ENCODE measurements at places on chromosomes 3 and 15. TPM values are rescaled to one million over a fixed set of nuclear protein-coding genes. Genes with fewer than 3 reads are reported as not detected.
A peak's percentile ranks its signal among the peaks of the same experiment; 100 is the strongest.

The SLC28A1 gene
- not detected for total RNA-seq

The SPTSSB gene
- not detected for total RNA-seq

The NANOGP8 gene
- not detected for total RNA-seq

The DNASE1L3 gene
- not detected for total RNA-seq

The C3orf49 gene
- total RNA-seq: not detected

DNA sequence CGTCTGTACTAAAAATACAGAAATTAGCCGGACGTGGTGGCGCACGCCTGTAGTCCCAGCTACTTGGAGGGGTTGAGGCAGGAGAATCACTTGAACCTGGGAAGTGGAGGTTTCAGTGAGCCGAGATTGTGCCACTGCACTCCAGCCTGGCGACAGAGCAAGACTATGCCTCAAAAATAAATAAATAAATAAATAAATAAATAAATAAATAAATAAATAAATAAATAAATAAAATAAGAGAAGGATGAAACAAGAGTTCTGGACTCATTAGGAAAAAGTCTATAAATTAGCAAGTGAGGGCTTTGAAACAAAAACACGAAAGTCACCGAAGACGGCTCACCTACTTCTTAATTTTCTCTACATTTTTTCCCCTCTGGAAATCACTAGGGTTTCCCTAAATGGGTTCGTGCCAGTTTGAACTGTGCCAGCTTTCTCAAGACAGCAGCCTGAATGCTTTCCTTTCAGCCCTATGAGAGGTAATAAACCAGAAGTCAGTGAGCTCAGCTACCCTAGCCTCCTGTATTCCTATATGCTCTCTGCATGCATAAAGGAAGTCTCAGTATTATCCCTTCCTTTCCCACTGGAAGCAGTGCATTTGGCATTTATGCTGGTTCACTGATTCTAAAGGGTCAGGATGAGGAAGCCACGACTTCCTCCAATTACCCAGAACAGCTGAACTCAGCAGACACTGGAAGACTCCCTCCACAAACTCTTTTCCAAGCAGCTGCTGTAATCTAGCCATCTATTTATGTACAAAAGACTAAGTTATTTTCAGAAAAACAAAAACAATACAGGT lies 266.9 kb downstream of the ZBBX start:
- DNase-seq: no peak

DNA sequence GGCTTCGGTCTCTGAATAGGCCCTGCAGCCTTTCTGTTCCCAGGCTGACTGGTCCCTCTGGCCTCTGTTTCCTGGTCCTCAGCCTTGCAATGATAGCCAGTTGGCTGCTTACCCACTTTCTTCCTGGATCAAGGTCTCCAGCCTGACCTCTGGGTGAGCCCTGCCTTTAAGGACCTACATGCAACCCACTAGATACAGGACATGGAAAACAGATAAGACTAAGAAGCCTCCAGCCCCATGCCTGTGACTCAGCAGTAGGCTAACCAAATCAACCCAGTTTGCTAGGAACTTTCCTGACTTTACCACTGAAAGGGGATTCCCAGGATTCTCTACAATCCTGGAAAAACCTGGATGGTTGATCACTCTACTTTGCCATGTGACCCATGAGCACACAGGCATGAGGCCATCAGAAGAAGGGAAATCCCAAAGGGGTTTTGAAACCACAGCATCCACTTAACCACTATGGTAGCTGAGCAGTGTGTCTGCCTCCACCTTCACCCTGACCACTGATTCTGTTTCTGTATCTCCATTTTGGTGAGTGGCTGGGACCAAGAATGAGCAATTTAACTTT lies 188.1 kb downstream of the CHST2 start:
- peak; percentile 55 for DNase-seq

GRCh38 chr3:166123576-166123975 lies 286.4 kb upstream of the BCHE start:
- no peak for DNase-seq

GRCh38 chr15:23467110-23467600 lies 20.1 kb upstream of the GOLGA6L2 start:
- DNase-seq: peak; percentile 42

DNA sequence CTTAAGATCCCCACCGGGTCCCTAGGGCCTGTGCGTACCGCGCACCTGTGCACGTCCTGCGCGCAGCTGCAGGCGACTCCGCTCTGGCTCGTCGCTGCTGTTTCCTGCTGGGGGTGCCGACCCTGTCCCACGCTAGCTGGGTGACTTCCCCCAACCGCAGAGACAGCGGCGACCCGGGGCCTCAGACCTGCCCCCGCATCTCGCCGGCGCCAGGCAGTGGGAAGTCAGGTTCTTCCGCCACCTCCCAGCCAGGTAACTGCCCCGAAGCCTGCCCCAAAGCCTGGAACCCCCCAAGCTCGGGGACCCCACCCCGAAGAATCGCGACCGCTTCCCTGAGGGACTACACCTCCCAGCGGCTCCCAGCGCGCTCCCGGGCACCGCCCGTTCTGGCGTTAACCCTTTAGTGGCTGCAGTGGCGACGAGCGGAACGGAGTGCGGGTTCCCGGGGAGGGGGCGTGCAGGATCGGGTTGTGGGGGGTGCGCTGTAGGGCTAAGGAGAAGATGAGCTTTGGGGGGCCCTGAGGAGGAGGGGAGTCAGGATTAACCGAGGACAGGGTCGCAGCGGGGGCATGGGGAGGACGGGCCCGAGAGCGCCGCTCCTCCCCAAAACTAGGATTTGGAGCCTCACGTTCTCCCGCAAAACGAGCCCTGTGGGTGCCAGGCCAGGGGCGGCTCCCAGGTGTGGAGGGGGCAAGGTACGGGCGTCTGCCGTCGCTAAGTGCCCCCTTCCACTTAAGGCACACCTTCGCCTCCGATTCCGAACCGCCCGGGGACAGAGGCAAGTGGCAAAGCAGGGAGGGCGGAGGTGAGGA lies 589 bp downstream of the NEIL1 start:
- DNase-seq: no peak

DNA sequence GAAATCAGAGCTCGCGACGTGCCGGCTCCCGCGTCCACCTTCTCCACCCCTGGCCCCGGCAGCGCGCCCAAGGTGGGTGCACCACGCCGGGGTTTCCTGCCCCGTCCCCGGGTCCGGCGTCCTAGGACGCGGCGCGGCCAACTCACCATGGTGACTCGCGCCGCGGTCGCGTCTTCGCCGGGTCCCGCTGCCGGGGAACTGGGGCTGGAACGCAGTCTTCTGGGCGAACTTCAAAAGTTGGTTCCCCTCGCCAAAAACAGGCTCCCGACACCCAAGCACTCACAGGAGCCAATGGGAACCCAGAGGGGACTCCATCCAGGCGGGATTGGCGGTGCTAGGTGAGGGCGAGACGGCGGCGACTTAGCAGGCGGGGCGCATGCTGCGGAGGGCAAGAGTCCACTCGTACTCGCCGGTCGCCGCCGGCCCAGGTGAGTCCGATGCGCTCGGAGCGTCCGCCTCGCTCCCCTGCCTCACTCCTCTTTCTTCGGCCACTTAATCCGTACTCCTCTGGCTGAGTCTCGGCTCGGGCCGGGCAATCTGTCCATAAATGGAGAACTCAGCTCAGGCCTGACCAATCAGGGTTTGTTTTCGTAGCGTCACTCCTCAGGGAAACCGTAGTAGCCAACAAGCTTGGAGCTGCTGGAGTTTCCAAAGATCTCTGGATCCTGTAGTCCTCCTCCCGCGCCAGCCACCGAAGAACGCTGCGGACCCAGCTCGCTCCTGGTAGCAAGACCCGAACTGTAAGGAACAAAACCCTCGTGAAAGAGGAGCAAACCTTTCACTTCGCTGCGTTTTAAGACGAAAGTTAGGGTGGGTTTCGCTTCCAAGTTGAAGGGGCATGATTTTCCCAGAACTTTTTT lies at the start of gene MYO1E:
Gene MYO1E, minus strand, starts transcription at position 520 of the 860 bp plus-strand sequence. Its CDS starts 371 bp downstream, at position 149.
- DNase-seq: peak; percentile 96

DNA sequence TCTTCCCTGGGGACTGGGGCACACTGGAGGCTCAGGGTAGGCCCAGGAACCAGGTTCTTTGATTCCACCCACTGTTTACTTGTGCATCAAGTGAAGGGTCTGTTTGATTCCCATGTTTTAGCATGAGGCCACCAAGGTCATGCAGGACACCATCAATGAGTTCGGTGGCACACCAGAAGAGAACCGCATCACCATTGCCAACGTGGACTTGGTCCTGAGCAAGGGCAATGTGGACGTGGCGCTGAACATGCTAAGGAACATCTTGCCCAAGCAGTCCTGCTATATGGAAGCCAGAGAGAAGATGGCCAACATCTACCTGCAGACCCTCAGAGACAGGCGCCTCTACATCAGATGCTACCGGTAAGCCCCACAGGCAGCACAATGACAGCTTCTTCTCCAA lies 21.5 kb downstream of the TTC21A start:
- DNase-seq: no peak

DNA sequence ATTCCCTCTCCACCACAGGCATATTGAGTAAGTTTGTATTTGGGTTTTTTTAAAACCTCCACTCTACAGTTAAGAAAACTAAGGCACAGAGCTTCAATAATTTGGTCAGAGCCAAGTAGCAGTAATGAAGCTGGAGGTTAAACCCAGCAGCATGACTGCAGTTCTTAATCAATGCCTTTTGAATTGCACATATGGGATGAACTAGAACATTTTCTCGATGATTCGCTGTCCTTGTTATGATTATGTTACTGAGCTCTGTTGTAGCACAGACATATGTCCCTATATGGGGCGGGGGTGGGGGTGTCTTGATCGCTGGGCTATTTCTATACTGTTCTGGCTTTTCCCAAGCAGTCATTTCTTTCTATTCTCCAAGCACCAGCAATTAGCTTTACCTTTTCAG lies 1.6 kb upstream of the CCR5 start:
- no peak for DNase-seq

GRCh38 chr3:147351301-147351700 lies 55.0 kb downstream of the ZIC4 start:
- DNase-seq: no peak

Data from H4 (cell line).